Fibroblast of mammary gland (primary cell): ENCODE measurements at places on chromosomes 5 and 9.
A peak's percentile ranks its signal among the peaks of the same experiment; 100 is the strongest.

- no peak for DNase-seq
These were observed 229.9 kb upstream of the NR4A3 start for GRCh38 chr9:99591770-99592169.

- DNase-seq, result peak; percentile 36
These were observed 54.1 kb downstream of the GDA start for GRCh38 chr9:72203205-72203803.

GRCh38 chr9:101628173-101628572 lies 33.4 kb upstream of the PPP3R2 start:
- peak; percentile 17 for DNase-seq

- DNase-seq, result peak; percentile 92
These were observed 188.0 kb upstream of the KLF9 start for GRCh38 chr9:70602321-70603019.

DNA sequence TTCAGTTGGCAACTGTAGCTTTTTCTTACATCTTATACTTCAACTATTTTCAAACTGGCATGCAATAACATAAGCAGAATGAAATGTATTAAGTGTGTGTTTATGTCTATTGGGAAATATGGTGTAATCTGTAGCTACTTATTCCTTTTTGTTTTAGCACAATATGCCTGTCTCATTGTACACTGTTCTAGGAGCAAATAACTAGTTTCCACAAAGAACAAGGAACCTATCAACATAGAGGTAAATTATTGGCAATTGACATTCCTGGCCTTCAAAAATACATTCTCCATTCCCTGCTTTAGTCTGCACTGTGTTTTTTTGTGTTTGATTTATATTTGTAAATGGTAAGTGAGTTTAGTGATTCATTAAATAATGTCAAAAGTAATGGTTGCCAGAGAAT lies 75.7 kb downstream of the FBXL7 start:
- peak; percentile 17 for DNase-seq

- DNase-seq, result no peak
These were observed 135.8 kb downstream of the AGTPBP1 start for GRCh38 chr9:85605905-85606304.

- peak; percentile 46 for DNase-seq
These were observed at the start of gene MOB3B for GRCh38 chr9:27529316-27530278. Gene MOB3B (minus strand): TSS chr9:27529814. CDS start chr9:27455550, 74,264 bp downstream.

DNA sequence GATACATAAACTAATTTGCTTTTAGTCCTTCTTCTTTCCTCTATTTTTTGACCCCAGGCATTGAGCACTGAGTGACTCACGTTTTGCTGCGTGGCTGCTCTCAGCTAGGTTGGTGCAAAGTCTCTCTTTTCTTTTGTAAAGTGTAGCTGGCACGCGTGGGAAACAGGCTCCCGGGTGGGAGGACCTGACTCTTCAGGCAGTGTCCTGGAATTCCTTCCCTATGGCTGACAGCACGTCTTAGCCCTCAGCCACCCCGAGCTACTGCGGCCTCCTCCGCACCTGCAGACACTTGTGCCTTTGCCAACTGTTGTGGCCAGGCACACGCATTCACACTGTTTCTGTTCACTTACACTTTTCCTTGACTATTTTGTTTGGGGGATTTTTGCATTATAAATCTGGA lies 877 bp upstream of the SCGB3A1 start:
- DNase-seq, result no peak

DNA sequence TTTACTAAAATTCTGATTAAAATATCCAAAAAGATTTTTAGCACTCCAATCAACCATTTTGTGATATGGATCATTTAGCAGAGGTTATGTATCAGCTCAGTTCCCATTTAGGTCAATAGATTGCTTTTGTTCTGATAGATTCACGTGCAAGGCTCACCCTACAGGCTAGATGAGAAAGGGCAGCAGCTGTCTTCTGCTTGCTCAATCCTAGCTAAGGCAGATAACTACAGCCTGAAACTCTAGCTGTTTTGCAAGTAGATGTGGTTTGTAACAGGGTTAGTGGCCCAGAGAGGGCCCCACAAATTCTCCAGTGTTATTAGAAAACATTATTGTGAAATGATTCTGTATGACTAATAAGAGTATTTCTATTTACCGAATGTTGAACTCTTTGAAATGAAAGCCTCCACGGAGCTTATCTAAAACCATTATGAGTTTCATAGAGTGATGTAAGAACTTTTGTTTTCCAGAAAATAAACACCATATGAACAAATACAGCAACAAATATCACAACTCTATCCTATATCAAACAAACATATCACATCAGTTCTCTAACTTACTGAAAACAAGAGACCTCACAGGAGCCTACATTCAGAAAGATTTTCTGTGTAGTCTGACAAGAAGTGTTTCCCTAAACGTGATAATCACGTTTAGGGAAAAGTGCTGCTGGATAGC lies 841.9 kb upstream of the ACO1 start:
- peak; percentile 45 for DNase-seq

GRCh38 chr9:107020040-107020530 lies 157.1 kb downstream of the ZNF462 start:
- DNase-seq, result peak; percentile 95

DNA sequence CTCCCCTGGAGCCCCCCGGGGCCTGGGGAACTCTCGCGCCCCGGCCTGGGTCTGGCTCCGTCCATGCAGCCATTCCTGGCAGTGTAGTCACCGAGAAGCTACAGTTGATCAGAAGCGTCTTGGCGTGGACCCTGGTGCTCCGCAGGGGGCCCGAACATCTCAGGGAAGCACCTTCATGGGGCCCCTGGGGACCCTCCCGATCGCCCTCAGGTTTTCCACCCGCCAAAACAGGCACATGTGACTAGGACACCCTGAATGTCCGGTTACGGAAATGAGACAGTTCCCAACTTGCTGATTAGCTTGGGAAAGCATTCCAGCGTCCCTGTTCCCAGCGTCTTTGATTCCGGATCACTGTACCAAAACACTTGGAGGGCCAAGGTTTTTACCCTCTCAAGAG lies 472 bp downstream of the FBXO4 start:
- DNase-seq, result peak; percentile 56

DNA sequence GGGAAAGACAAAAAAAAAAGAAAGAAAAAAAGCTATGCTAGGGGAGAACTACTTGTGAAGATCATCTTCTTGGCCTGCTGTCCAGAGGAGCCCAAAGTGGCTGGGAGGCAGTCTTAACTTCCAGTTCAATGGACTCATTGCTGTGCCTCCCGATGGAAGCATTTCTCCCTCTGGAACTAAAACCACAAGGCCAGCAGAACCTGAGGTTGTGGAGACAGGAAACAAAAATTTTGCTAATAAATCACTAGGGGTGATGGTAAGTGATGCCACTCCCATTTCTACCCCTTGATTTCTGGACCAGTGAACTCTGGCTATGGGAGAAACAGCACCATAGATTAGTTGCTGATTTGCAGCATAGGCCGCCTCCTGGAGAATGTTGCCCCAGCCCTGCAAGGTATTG lies 123.4 kb upstream of the NFIL3 start:
- DNase-seq, result no peak
